ENCODE measurements at places on chromosomes 7 and 10. TPM values are rescaled to one million over a fixed set of nuclear protein-coding genes. Genes with fewer than 3 reads are reported as not detected.

Gene ZNF107
- 3.6 TPM for total RNA-seq

Gene UFSP1
- 0.28 TPM for total RNA-seq

Gene FGL2
- total RNA-seq: 1.3 TPM

Gene C10orf143
- total RNA-seq: 0.56 TPM
